ENCODE measurements at places on chromosomes 3 and 15.

DNA sequence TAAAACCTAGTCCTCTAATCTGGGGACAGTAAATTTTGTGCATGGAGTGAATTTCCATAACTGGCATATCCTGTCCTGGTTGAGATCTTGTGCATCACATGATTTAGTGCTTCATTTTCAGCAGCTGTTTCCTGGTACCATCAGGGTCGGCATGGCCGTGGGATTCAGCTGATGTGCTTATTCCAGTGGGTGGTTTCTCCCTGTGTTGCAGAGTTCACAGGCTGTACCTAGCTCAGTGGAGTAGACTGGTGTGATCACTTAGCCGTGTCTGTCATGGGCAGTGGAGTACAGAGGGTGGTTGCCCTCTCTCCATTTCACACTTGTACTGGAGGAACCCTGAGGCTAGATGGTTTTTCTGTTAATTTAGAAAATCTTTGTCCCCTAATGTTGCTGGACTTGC is 228.5 kb downstream of the PTPRG start:
- no peak for DNase-seq

GRCh38 chr3:147744967-147745366 is 335.8 kb downstream of the ZIC1 start:
- DNase-seq, result no peak

GRCh38 chr3:156014489-156014888 is 105.9 kb upstream of the KCNAB1 start:
- no peak for DNase-seq

GRCh38 chr3:22236490-22237270 is 485.7 kb upstream of the ZNF385D start:
- no peak for DNase-seq

DNA sequence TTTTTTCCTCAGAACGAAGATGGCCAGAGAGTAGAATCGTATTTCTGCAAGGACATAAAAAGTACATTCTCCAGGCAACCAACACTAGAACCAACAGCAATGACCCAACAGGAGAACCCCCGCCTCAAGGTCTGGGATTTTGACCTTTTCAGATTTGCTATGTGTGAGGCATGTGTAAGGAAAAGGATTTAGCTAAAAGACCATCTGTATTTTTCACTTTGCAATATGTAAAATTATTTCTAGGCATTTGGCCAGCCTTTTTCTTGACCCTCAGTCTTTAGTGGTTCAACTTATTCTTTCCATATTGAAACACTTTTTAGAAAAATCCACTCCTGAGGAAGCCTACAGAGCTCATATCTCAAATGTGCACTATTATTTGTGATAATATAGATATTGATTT is 219.2 kb upstream of the GOLGA6L4 start:
- no peak for DNase-seq

GRCh38 chr3:177429771-177430170 is 232.5 kb upstream of the TBL1XR1 start:
- DNase-seq, result no peak

DNA sequence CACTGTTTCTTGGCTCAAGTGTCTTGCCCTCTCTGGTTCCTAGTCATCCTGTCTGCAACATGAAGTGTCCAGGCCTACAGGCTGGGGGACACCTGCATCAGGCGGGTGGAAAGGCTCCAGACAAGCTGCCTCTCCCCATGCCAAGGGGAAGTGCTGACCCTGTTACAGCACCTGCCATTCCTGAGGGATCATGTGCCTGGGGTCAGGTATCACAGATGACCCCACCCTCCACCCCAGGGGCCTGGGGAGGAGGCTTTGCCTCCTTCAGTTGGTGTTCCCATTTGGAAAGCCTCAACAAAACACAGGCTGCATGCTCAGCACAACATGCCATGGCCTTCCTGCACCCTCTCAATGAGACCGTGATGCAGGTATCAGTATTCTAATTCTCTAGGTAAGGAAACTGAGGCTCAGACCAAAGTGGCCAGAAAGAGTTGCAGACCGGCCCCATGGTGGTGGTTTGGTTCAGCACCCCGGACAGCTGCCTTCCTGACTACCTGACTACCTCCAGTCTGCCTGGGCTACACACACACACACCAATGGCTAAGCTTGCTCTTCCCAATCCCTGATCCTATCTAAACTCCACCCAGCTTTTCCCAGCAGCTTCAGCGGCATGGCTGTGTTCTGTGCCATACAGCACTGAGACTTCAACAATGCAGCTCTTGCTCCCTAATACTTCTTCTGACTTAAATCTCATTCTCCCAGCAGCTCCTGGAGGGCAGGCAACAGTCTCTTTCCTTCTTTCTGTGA is 69.7 kb upstream of the LINGO1 start:
- no peak for DNase-seq

GRCh38 chr15:68930268-68931022 is at the start of gene SPESP1:
Gene SPESP1 (plus strand): TSS chr15:68930525. CDS start chr15:68930654, 129 bp downstream.
- no peak for DNase-seq

DNA sequence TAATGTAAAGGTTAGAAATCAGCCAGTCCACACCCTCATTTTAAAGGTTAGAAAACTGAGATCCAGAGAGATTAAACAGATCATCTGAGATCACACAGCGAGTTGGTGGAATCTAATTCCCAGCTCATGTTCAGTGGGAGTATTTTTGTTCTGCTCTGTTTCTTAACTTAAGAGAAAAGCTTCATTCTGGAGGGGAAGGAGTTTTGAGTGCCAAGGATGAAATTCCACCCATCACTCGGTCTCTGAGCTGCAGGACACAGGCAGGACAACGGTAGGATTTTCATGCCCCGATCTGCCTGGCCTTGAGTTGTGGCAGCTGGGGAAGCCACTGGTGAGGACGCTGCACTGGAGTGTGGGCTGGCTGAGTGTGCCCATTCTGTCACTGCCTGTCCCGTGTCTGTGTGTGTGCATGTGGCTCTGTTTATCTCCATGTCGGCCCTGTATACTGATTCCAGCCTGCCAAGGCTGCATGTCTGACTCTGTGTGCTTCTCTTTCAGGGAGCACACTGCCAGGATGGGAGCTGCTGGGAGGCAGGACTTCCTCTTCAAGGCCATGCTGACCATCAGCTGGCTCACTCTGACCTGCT is 94.3 kb downstream of the CEMIP start:
- DNase-seq, result no peak

GRCh38 chr3:117074826-117075225 is 365.2 kb downstream of the TUSC7 start:
- DNase-seq, result no peak

- DNase-seq, result no peak
Observed at GRCh38 chr3:30779686-30780287, 114.7 kb downstream of the GADL1 start.

- no peak for DNase-seq
Observed at GRCh38 chr15:65954289-65954741, 85.0 kb downstream of the RAB11A start.

DNA sequence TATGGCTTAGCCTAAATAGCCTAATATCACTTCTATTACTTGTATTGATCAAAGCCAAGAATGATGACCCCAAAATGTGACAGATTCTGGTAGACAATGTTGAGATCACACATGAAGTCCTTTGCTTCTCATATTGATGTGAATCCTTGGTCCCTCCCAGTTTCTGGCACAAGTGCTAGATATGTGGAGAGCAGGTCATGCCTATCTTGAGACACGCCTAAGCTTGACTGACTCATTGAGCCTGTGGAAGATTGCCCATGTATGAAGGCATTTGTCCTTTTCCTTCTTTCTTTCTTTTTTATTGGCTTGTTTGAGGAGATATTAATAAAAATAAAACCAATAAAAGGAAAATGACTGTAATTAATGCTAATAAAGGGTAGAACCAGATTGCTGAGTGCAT is 54.0 kb upstream of the TMEM108 start:
- no peak for DNase-seq

- no peak for DNase-seq
Observed at GRCh38 chr3:11250902-11251806, 21.0 kb upstream of the ATG7 start.

DNA sequence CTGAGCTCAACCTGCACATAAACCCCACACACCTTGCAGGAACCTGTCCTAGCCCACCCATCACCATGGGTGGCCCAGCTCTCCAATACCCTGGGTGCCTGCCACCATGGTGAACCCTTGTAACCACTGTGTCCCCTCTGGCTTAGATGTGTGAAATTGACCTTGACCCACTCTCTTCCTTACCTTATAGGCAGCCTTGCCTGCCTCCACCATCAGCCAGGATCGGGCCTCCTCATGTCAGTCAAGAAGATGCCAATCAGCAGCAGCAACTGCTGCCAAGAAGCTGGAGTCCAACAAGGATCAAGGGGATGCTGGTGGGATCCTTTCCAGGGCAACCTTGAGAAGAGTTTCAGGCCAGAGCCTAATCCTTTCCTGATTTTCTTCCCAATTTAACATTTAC is 8.8 kb upstream of the CYP11A1 start:
- no peak for DNase-seq

DNA sequence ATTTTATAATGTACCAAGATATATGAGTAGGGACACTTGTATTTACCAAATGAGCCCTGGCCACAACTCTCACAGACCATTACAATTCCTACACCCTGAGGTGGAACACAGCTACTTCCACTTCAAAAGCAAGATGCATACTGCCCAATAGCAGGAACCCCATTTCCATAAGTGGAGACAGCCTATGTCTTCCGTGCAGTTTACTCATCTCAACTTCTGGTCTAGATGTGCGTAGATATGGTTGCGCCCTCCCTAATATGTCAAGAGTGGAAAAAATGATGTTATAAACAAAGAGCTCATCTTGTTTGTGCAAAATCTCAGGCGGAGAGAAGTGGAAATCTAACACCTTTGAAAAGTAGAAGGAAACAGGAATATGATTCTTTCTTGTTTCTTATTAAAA is 44.6 kb downstream of the RAB27A start:
- DNase-seq, result no peak

GRCh38 chr3:187183210-187183862 is 13.9 kb upstream of the RTP1 start:
- DNase-seq, result no peak

DNA sequence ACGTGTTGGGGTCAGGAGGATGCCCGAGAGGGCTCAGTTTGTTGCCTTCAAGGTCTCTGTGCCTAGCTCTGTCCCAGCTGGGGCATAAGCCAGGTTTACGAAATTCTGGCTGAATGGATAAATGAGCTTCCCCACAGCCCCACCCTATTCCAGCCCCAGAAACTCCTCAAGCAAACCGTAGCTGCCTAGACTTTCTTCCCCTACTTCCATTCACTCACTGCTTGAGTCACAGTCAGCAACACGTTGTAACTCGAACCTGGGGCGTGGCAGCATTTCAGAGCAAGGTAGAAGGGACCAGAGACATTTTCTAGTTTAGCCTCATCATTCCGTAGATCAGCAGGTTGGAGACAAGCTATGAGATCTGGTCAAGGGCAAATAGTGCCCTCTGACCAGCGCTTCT is 24.2 kb downstream of the NMNAT3 start:
- DNase-seq, result no peak

DNA sequence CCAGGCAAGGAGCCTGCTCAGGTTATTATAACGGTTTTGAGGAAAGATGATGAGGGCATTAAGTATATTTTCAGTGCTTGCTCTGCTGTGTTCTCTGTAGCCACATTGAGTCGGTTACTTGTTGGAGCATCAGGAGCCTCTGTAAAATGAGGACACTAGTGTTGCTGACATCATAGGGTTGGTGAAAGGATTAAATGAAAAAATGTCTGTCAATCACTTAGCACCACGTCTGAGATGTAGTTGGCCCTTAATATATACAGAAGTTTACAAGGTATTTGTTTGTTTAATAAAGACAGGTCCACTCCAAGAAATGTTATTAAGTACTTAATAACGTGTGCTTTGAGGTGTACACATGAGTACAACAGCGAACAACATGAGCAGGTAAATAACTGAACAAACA is 735 bp upstream of the SLC25A26 start:
- no peak for DNase-seq

GRCh38 chr3:42680806-42681205 is 4.5 kb upstream of the KLHL40 start:
- no peak for DNase-seq

GRCh38 chr15:29747837-29748417 is 74.3 kb downstream of the TJP1 start:
- DNase-seq, result no peak

GRCh38 chr3:167031364-167032049 is 348.6 kb downstream of the ZBBX start:
- no peak for DNase-seq

- no peak for DNase-seq
Observed at GRCh38 chr15:71153823-71154524, 38.7 kb downstream of the THSD4 start.

DNA sequence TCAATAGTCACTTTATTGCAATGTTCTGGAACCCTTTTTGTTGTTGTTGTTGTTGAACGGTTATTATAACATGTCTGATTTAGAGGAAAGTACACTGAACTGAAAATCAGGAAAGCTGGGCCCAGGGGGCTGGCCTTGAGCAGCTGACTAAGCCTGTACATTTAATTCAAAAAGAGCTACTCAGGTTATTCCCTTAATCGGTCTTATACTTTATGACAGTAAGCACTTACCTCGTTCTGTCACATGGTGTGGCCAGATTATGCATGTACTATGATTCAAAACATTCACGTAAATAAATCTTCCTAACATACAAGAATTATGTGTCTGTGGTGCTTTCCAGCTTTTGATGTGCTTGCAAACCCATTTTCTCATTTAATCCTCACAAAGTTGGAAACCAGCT is 382.5 kb upstream of the TPRG1 start:
- DNase-seq, result no peak

GRCh38 chr3:194046995-194047645 is 88.8 kb upstream of the HES1 start:
- no peak for DNase-seq

GRCh38 chr3:189455641-189456417 is 175.4 kb upstream of the TP63 start:
- DNase-seq, result no peak

DNA sequence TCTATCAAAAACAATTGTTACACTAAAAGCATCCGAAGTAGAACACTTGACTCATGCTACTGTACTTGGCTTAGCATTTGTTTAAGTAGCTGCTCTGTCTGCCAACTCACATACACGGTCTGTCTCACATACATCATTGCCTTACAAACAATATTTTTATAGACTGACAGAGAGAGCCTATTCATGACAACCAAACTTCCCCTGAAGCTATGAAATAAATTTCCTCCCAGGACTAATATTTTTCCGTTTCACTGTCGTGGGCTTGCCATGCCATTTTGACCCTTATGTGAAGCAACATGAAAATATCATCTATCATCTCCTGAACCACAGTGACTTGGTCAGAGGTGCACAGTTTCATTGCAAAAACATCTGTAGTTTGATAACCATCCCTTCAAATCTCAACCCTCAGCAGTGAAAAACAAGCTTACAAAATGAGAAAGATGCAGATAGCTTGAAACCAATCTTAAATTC is 66.5 kb upstream of the PYGO1 start:
- no peak for DNase-seq
